ENCODE measurements at places on chromosomes 16 and 17. TPM values are rescaled to one million over a fixed set of nuclear protein-coding genes. Genes with fewer than 3 reads are reported as not detected.

Gene ABCA9
- not detected for total RNA-seq

Gene ATP2A1
- total RNA-seq: 3.8 TPM

Gene MPDU1
- total RNA-seq: 52.6 TPM

Gene KRTAP9-4
- not detected for total RNA-seq

- no peak overlapping the region for H3K27ac ChIP-seq
- no peak for DNase-seq
- H3K4me1 ChIP-seq: peaks cover 4% of the 10 kb centered on the region
- H3K27me3 ChIP-seq: no peaks in the 10 kb centered on the region
Observed at GRCh38 chr16:50215680-50216079, 50.7 kb upstream of the ADCY7 start.

GRCh38 chr16:87492291-87492630, 563 bp downstream of the ZCCHC14 start:
- H3K4me3 ChIP-seq: no peak overlapping the region
- H3K4me1 ChIP-seq: peaks cover 53% of the 10 kb centered on the region
- H3K27ac ChIP-seq: no peak overlapping the region

DNA sequence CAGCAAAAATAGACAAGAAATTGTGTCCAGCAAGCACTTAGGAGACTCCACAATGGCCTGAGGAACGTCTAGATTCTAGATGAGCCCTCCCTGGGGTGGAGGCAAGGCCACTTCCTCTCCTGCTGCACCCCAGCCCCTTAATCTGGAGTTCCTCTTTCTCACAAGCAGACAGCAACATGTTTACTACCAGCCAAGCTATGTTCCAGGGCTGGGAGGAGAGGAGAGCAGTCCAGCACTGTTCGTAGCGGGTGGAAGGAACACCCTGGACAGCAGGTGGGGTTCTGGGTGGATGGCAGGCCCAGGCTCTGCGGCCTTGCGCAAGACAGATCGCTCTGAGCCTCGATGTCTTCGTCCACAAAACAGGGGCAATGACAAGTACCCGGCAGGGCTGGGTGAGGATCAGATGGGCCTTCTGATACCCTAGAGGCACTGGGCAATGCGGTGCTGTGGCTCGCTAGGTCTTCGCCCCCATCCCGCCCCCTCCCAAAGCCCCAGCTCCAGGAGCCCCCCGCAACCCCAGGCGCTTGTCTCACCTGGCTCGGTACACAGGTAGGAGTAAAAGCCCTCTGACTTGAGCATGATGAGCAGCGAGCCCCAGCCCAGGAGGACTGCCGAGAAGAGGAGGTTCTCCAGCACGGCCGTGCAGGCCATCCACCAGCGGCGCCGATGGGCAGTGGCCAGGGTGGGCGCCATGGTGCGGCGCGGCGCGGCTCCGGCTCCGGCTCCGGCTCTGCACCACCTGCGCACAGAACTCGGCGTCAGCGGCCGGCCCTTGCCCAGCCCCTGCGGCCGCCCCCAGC, 1.3 kb downstream of the SLC43A2 start:
- peak overlapping the region; percentile 54 for H3K4me3 ChIP-seq
- no peak for DNase-seq
